ENCODE measurements at places on chromosomes 4 and X.

- no peak for DNase-seq
Observed at GRCh38 chr4:93466446-93466845, 362.1 kb upstream of the ATOH1 start.

DNA sequence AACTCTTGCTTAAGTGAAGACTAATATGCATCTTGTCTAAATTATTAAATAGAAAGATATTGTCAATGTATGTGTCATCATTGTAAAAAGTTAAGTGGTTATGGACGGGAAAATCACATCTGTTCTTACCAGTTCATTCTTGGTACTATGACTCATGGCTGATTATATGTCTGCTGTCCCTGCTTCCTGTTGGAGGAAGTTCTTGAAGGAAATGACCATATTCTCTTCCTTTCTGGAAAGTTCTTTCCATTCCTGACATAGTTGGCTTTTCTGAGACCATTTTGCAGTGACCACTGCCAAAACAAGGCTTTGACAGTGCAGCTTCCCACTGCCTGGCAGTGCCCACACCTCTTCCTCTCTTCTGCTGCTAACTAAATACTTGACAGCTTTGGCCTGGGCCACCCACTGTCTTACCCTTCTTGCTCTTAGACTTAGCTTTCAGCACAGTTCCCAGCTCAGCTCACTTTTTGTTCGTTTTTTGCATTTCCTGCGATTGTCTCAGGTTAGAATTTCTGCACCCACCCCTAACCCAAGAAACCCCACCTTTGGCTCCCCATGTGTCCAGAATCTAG, 13.2 kb upstream of the CLDN24 start:
- peak; percentile 25 for DNase-seq

DNA sequence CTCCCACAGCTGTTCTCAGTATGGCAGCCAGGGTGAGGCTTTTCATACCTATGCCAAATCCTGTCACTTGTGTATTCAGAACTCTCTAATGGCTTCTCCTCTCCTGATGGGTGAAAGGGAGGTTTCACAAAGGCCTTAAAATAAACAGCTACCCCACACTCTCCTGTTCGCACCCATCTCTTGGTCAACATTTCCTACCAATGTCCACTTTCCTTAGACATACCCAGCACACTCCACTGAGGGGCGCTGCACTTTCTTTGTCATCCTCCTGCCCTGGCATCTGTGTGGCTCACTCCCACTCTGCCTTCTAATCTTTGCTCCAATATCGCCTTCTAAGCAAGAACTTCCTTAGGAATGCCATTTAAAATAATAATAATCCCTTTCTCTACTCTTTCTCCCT, 313.3 kb downstream of the PPP3CA start:
- DNase-seq = no peak

GRCh38 chrX:110004215-110004614, 1.3 kb downstream of the TMEM164 start:
- DNase-seq = no peak

GRCh38 chrX:3244203-3244743, 102.2 kb downstream of the MXRA5 start:
- no peak for DNase-seq

All from H54 (cell line).